ENCODE measurements at places on chromosomes 12 and 14.

DNA sequence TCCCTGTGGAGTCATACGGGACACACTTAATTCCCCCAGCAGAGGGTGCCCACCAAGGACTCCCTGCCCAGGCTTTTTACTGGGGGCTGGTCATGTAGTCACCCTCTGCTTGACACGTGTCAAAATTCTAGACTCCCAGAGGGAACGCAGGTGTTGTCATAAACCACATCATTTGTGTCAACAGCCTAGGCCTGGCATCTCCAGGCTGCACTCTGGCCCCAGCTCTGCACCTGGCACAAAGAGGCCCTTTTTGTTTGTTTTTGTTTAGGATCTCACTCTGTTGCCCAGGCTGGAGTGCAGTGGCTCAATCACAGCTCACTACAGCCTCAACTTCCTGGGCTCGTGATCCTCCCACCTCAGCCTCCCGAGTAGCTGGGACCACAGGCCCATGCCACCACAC, 21.1 kb downstream of the BRI3BP start:
- no peak for DNase-seq

GRCh38 chr12:124142395-124143035, 152.4 kb upstream of the RFLNA start:
- no peak for DNase-seq

- no peak for DNase-seq
Measured at GRCh38 chr12:82688035-82688501, 1.4 kb downstream of the TMTC2 start.

DNA sequence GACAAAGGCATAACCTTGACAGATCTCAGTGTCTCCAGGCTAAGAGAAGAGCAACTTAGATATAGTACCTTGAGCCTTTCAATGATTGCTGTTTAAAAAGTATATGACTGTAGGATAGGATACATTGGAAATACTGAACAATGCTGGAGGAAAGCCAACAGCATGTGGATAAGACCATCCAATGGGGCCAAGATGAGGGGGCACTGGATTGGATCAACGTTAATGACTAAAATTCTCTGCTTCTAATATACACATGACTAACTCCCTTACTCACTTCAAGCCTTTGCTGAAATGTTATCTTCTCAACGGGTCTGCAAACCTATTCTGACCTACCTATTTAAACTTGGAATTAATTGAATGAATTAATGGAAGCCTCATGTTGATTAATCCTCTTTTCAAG, 354.9 kb downstream of the RAD51B start:
- DNase-seq: no peak

DNA sequence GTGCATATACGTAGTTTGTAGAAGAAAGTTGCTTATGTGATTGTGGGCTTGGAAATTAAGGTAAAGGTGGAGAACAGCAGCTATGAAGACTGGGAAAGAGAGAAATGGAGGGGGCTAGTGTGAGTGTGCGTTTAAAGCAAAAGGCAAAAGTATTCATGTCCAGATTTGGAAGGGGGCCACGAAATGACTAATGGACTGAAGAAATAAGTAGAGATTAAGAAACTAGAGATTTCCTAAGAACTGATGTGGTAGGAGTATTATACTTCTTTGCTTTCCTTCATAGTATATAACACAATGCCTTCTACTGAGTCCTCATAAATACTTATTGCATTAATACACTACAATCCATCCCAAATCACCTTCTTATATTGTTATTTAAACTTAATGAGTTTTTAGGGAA, 298.6 kb upstream of the NOVA1 start:
- DNase-seq: no peak
